ENCODE measurements at places on chromosomes 2 and 18. TPM values are rescaled to one million over a fixed set of nuclear protein-coding genes. Genes with fewer than 3 reads are reported as not detected.

DNA sequence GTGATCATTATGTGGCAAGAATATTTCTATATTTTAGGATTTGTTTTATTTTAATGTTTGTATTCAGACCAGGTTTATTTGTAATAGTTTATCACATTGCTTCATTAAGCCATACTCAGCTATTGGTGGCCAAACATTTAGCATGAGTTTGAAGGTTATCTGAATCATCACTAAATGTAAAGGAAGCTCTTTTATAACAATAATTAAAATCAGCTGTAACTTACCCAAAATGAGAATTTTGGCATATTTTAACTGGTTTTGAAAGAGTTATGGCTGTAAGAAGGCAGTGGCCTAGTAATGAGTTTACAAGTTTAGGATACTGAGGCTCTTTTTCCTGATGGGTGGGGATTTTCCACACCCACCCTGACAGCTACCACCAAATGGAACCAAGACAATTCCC is 177.8 kb downstream of the EN1 start:
- H3K27ac ChIP-seq, result no peak overlapping the region
- no peaks in the 10 kb centered on the region for H3K27me3 ChIP-seq
- DNase-seq, result no peak
- no peaks in the 10 kb centered on the region for H3K36me3 ChIP-seq
- H3K4me3 ChIP-seq, result no peak overlapping the region

- DNase-seq, result no peak
- H3K36me3 ChIP-seq, result no peaks in the 10 kb centered on the region
- no peaks in the 10 kb centered on the region for H3K27me3 ChIP-seq
- H3K27ac ChIP-seq, result no peak overlapping the region
Measured at GRCh38 chr2:2682700-2683342, 351.7 kb upstream of the MYT1L start.

- peak overlapping the region; percentile 58 for H3K27ac ChIP-seq
- peak; percentile 77 for DNase-seq
- H3K4me1 ChIP-seq, result no peaks in the 10 kb centered on the region
Measured at GRCh38 chr2:172172513-172173173, 69.9 kb upstream of the DLX2 start.

DNA sequence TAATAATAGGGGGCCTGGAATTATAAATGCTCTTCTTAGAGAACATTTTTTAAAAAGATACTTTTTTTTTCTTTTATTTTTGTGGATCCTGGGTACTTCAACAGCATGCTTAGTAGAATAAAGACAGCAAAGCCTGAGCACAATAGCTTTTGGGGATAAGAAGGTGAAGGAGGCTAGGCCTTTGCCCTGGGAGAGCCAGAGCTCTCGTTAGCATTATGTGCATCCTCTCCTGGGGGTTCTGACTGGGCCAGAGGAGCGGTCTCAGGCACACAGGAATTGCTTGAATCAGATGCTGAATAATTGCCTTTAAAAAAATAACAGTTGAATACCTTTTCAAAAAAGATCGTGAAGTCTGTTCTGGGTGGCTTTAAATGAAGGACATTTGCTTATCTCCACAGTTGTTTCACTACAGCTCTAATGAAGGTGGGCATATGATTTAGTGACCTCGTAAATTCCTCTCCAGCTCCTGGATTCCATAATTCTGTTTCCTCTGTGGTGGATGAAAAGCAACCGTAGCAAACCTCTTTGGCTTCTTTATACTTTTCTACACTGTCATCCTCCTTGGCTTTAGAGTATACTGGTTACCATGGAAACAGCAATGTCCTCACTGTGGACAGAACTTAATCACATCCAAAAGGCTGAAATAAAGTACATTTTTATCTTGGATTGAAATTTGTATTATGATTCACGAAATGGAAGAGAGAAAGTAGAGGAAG is 133.8 kb downstream of the MAIP1 start:
- no peak overlapping the region for H3K4me3 ChIP-seq
- H3K27me3 ChIP-seq, result no peaks in the 10 kb centered on the region
- H3K4me1 ChIP-seq, result no peaks in the 10 kb centered on the region

- H3K27me3 ChIP-seq, result no peaks in the 10 kb centered on the region
- H3K27ac ChIP-seq, result peak overlapping the region; percentile 62
- no peaks in the 10 kb centered on the region for H3K36me3 ChIP-seq
- DNase-seq, result no peak
Measured at GRCh38 chr2:188940171-188940570, 34.0 kb upstream of the COL3A1 start.

GRCh38 chr18:35507192-35507591 is 9.4 kb upstream of the INO80C start:
- H3K36me3 ChIP-seq, result no peaks in the 10 kb centered on the region
- H3K4me1 ChIP-seq, result no peaks in the 10 kb centered on the region
- no peak overlapping the region for H3K27ac ChIP-seq

The TSGA10 gene
- total RNA-seq, result 40.2 TPM

- H3K27ac ChIP-seq, result peak overlapping the region; percentile 85
- DNase-seq, result peak; percentile 52
- H3K27me3 ChIP-seq, result no peaks in the 10 kb centered on the region
- no peak overlapping the region for H3K4me3 ChIP-seq
- peaks cover 12% of the 10 kb centered on the region for H3K4me1 ChIP-seq
Measured at GRCh38 chr18:63301434-63301833, 18.1 kb downstream of the BCL2 start.
